ENCODE measurements at places on chromosomes 12 and 14. TPM values are rescaled to one million over a fixed set of nuclear protein-coding genes. Genes with fewer than 3 reads are reported as not detected.

GRCh38 chr14:35406506-35407305 is 2.2 kb upstream of the NFKBIA start:
- DNase-seq: no peak

DNA sequence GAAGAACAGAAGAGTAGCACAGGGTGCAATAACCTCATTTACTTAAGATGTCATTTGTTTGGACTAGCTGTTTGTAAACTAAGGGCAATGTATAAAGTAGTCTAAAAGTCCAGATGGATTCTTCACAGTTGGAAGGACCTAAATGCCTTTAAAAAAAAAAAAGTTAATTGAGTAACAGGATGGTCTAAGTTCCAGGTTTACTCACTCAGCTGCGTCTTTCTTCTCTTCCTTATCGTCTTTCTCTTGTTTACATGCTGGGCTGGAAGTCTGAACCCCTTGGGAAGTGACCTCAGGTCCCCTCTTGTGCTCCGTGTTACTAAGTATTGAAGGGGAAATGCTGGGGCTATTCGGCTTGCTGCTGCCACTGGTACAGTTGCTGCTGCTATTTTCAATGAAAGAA is 82.5 kb downstream of the SH2B3 start:
- DNase-seq: no peak

DNA sequence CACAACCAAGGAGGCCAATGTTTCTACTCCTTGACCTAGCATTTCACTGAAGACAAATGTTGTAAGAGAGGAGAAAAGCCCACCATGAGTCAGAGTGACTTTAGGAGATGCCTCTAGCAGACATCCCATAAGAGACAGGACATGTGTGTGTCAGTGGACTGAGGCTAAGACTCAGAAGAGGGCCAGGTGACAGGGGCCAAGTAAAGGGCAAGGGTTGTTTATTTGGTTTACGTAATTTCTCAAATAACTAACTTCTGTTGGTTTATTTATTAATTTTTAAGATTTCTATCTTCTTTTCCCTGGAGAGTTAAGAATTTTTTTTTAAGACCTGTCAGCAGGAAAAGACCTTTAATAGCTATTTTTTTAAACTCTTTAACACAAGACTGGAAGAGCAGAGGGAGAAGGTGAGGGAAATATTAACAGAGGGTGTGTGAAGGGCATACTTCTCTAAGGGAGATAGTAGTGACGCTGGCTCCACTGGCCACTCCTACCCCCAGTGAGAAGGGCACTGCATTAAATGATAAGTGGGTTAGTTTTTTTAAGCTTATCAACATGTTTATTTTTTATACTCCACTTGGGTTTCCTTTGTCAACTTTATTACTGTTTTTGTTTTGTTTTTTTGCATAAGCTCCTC is 3.4 kb downstream of the PNP start:
- peak; percentile 16 for DNase-seq

- peak; percentile 67 for DNase-seq
These were observed 26.9 kb downstream of the ZFC3H1 start for GRCh38 chr12:71636704-71637115.

DNA sequence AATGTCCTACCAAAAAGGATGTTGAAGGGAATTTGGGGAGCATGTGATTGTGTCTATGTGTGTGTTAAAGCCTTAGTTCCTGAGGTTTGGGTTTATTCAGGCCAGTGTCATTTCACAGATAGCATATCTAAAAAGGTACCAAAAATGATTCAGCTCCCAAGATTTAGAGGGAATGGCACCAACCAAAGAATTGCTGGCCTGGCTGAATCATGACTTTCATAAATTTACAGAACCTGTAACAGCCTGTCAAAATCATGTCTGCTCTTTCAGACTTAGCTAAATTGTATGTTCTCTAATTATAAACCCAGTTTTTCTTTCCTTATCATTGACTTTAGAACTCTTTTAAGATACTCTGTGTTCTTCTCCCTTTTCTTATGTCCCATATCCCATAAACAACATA is 231.5 kb downstream of the NUBPL start:
- no peak for DNase-seq

DNA sequence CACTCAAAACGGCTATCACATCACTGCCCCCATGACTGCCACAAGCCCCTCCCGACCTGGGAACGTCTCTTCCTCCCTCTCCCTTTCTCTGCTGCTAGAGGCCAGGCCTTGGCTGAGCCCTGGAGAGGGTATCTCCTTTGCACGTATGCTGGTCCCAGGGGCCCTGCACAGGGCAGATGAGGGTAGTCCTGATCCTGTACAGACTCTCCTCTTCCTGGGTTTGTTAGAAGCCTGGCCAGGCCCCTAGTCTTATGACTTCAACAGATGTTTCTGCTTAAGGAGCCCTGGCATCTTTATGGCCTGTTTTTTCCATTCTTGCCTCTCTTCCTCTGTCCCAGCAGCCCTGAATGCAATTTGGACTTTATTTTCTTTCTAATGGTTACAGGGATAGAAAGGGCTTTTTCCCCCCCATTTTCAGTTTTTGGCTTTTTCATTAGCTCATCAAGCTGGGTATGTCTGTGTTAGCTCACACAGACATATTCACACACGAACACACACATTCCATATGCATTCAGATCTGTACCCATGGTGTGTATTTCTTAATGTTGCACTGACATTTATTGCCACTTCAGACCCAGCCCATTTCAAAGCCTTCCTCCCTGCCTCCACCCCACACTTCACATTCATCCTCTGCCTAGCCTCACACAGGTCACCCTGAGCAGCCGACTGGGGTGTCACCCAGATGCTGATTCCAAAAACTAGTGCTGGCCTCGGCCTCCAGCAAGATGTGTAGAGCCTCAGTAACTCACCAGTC is 203.2 kb downstream of the ZFP36L1 start:
- peak; percentile 95 for DNase-seq

- DNase-seq: no peak
These were observed 316.3 kb downstream of the SLC6A15 start for GRCh38 chr12:84596266-84596665.

- no peak for DNase-seq
These were observed 197.6 kb downstream of the PHETA1 start for GRCh38 chr12:111171345-111171744.

GRCh38 chr12:96808587-96808986 is 98.5 kb upstream of the NEDD1 start:
- DNase-seq: no peak

DNA sequence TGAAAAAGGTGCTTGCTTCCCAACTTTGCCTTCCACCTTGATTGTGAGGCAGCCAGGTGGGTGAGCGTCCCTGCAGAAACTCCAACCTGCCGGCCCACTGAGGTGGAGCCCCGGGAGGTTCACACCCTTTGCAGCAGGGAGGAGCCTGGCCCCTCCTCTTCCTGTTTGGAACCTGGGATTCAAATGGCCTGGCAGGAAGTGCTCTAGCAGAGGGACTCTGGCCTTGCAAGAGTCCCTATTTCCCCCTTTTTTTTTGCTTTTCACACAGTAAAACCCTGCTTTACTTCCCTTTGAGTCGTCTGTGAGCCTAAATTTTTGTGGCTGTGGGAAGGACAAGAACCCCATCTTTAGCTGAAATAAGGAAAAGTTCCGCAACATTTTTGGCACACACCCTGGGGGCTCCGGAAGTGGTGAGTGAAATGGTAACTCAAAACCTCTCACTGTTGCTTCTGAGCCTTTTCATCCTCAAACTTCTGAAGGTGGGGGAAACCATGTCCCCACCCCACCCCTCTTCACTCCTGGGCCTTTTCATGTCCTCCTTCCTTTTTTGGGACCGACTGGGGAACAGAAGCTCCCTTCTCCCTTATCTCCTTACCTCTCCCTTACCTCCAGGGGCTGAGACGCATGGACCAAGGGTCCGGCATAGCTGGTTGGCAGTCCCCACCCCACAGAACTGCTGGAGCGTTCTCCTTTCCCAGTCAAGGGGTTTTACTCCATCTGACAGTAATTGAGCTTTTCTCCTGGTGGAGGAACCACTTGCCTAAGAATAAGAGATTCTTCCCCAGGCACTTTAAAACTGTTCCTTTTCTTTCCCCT is 102.0 kb downstream of the KCNMB4 start:
- DNase-seq: no peak

DNA sequence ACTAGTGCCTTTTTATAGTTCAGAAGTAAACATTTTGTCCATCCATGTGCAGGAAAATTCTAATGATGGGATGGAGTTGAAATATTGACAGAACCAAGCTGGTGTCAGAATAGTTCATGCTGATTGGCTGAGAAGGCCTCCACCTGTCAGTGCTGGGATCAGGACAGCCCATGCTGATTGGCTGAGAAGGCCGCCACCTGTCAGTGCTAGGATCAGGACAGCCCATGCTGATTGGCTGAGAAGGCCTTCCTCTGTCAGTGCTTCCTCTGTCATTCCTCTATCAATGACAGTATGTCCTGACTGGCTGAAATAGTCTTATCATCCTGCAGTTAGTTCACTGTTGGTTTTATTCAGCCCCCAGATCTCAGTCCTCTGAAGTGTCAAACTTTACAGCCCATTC is 95.7 kb downstream of the PPP2R5C start:
- DNase-seq: no peak

DNA sequence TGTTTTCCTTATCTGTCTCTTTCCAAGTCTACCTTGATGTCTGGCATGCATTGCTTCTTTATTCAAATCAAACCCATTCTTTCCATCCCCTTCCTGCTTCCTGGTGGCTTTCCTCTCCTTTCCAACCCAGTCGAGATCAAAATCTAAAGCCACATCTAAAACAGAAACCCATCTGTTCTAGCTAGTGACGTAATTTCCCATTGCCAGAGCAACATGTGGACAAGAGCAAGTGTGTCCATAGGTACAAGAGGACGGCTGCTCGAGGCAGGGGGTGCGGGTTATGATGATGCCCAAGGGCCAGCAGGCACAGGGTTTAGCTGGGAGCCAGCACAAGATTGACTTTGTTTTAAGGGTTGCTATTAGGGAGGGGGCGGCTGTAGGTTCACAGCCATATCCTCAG is 7.0 kb downstream of the KRT80 start:
- DNase-seq: no peak

DNA sequence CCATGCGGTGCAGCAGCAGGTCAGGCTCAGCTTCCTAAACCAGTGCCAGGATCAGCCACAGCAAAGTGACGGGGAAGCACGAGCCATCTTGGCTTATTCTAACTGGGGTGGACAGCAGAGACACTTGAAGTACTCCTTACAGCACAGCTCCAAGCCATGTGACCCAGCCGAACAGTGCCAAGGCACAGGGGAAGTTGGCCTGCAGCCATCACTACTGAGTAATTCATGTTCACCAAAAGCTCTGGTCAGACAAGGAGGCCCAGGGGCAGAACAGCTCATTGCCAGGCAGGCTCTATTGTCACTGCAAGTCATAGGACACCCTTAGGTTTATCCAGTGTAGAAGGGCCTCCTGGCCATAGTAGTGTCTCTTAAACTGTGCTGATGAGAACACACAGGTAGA is 23.4 kb upstream of the SLC35F4 start:
- peak; percentile 73 for DNase-seq

GRCh38 chr12:41186026-41186425 is 2.1 kb upstream of the PDZRN4 start:
- no peak for DNase-seq

GRCh38 chr14:100804558-100805309 is 21.2 kb upstream of the MEG3 start:
- no peak for DNase-seq

- DNase-seq: no peak
These were observed 146.1 kb upstream of the LRIG3 start for GRCh38 chr12:59066445-59066844.

DNA sequence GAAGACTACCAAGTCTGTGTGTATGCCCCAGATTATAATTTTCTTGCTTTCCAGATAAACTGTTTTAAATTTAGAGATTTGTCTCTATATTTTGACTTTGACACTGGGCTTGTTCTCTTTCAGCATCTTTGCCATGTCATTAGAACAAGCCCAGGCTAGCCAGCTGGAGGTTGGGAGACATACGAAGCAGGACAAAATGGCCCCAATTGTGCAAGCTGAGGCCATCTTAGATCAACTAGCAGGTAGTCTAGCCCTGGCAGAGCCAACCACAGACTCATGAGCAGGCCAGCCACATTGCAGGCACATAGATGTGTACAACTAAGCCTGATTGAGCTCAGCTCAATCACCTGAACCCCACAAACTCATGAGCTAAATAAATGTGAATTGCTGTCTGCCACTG is 321.4 kb downstream of the ATP23 start:
- no peak for DNase-seq

- DNase-seq: no peak
These were observed 121.0 kb downstream of the FBXL14 start for GRCh38 chr12:1473418-1473817.

DNA sequence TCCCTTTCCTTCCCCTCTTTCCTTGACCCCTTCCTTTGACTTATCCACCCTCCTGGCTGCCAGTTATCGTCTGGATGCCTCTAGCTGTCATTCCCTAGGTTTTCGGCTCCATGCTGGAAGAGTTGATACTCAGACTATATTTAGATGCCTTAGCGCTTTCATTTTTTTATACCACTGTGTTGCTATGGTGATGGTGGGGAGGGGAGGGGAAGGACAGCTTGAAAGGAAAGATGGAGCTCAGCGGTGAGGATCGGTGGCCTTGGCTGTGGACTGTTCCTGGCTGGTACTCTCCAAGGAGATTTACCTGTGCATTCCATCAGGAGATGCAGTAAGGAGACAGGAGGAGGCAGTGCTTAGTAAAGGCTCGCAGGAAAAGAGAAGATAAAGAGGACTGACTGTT is 108.7 kb downstream of the SLC8A3 start:
- DNase-seq: no peak

DNA sequence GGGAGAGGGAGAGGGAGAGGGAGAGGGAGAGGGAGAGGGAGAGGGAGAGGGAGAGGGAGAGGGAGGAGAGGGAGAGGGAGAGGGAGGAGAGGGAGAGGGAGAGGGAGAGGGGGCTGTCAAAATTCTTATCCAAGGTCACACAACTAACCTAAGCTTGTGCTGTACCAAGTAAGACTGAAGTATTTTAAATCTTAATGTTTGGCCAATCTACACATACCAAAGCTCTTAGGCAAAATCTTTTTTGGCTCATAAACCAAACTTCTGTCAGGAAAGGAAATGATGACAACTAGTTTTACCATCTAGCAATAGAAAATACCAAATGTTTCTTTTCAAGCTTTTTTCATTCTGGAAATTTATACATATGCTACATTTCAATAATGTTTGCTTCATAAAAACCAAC is 33.8 kb downstream of the CCDC38 start:
- DNase-seq: no peak

GRCh38 chr14:53964249-53964648 is 7.6 kb upstream of the BMP4 start:
- DNase-seq: no peak

The GNB3 gene
- total RNA-seq: 2.6 TPM

The SLC17A8 gene
- 0.16 TPM for total RNA-seq

The VDR gene
- total RNA-seq: 14.8 TPM

The LMNTD1 gene
- not detected for total RNA-seq

The CABP1 gene
- total RNA-seq: 2.0 TPM

The TMCC3 gene
- 14.7 TPM for total RNA-seq

The RHOJ gene
- 20.0 TPM for total RNA-seq

The ACRBP gene
- total RNA-seq: 3.4 TPM

The KCNA5 gene
- 2.9 TPM for total RNA-seq

The MIPOL1 gene
- total RNA-seq: 14.8 TPM
